Fibroblast of lung (primary cell): ENCODE measurements at places on chromosomes 16 and 17. TPM values are rescaled to one million over a fixed set of nuclear protein-coding genes. Genes with fewer than 3 reads are reported as not detected.
A peak's percentile ranks its signal among the peaks of the same experiment; 100 is the strongest.

PCGF2 gene
- total RNA-seq = 2.3 and 4.0 TPM in 2 replicates

NPIPA8 gene
- total RNA-seq = not detected in 2 replicates

TSC2 gene
- total RNA-seq = 35.7 and 46.6 TPM in 2 replicates

KRTAP4-6 gene
- total RNA-seq = not detected in 2 replicates

SLC35G6 gene
- total RNA-seq = not detected in 2 replicates

- peak; percentile 50 for DNase-seq
Observed at GRCh38 chr16:87178977-87179376, 138.2 kb downstream of the C16orf95 start.

GRCh38 chr16:87970186-87970585 lies 19.0 kb downstream of the BANP start:
- peak; percentile 36 for DNase-seq

DNA sequence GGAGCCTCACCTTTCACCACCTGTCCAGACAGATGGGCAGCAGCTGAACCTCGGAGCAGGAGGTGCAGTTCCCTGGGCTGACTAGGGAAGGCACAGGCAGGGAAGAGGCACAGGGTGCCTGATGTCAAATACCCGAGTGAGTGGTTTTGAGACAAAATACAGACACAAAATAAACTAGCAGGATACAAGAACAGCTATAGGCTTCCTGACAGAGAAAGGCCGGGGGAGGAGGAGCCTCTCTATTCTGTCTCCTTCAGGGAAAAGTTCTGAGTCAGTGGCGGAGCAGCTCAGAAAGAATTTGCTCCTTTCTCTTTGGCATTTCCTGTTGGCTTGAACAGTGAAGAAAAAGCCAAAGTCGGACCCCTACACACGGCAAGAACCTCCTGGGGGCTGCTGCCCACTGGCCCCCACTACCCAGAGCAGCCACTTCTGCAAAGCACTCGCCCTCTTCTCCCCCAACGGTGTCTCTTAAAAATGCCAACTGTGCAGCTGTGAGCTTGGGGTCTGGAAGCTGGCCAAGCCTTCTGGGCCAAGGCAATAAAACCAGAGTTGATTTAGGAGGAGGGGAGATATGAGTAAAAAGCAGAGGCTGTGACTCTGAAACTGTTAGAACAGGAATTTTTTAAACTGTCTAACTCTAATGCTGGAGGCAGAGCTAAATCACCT lies 14.4 kb upstream of the FAAP100 start:
- DNase-seq = peak; percentile 89

GRCh38 chr17:68768804-68769203 lies 167.6 kb upstream of the FAM20A start:
- DNase-seq = no peak

- DNase-seq = no peak
Observed at GRCh38 chr16:89567656-89568594, 7.4 kb downstream of the RPL13 start.

DNA sequence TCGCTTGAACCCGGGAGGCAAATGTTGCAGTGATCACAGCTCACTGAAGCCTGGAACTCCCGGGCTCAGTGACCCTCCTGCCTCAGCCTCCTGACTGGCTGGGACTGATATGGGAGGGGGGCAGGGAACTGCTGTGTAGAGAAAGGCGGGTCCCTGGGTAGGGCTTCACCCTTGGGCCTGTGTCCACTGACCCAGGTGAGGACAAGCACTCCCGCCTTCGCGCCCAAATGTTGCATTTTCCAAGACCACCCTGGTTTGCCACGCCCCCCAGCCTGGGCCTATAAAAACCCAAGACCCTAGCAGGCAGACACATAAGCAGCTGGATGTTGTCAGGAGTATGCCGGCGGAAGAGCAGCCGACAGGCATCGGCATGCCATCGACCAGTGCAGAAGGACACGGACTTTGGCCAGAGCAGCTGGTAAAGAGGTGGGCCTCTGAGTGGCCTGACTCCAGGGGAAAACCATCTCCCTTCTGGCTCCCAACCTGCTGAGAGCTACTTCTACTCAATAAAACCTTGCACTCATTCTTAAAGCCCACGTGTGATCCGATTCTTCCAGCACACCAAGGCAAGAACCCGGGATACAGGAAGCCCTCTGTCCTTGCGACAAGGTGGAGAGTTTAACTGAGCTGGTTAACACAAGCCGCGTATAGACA lies 19.1 kb downstream of the SMYD4 start:
- DNase-seq = no peak

ANKFN1 gene
- total RNA-seq = 0.26 TPM in 1 of 2 replicates, not detected in the other

DNA sequence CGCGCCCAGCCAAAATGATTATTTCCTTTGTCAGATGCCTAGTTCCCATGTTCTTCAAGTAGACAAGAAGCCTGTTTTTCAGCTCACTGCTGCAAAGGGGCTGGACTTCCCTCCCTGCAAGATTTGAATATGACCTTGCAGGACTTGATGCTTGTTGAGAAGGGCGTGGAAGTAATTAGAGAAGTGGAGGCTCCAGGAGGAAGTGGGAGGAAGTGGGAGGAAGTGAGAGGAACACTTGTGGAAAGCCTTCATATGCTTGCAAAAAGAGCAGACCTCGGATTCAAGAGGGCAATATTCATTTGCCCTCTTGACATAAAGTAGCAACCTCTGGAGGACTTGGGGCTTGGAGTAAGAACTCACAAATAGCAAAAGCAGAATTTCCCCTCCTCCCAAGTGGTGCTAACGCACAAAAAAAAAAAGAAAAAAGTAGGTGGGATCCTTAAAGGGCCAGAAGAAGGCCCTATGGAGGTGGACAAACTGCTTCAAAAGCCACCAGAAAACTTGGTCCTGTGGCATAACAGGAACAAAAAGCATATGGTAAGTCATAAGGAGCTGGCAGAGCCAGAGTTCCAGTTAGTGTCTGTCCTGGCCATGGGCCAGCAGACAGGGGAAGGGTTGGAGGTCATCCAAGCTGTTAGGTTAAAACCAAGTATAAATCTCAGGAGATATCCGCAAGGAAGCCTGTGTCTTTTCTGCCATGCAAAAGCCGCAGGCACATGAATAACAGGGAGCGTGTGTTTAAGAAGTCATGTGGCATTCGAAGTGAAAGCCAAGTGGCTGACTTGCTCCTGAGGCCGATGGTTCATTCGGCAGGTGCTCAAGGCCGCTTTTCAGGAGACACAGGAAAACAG lies 20.6 kb upstream of the PRKAR1A start:
- no peak for DNase-seq

DNA sequence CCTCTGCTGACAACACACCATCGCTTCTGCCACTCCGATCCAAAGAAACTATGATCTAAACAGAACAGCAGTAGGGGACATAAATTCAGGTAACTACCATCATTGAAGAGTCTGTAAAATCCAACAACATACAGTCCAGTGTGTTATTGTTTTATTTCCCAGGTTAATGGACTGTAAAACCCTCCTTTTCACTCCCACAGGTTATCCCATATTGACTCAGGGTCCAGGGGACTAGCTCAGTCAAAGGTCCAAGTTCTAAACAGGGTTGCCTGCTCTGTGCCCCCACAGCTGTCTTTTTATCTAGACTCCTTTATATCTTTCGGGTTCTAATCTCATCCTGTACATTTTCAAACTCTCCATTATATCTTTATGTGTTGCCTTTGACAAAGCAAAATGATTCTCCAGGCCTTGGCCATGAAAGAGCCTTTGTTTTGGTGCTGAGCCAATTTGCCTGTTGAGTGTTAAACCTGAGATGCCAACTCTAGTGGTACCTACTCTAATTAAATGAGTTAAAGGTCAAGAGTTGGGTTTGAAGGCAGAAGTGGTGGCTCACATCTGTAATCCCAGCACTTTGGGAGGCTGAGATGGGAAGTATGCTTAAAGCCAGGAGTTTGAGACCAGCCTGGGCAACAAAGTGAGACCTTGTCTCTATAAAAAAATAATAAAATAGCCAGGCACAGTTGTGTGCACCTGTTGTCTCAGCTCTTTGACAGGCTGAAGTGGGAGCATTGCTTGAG lies 80.5 kb downstream of the SNX11 start:
- no peak for DNase-seq

DNA sequence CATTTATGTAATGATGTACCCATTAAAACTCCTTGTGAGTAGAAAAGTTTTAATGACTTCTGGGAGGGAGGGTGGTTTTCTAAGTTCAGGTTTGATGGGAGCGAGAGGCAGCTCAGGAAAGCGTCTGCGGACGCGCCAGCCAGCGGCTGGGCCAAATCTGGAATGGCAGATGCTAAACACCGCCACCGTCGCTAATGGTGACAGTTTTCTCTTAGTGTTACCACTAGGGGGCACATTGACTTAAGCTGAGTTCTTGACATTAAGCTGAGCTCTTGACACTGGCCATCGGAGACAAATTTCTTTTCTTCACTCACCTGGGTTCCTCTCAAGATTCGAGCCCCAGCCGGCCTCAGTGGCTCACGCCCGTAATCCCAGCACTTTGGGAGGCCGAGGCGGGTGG lies 6.7 kb downstream of the TRPV1 start:
- DNase-seq = peak; percentile 8

DNA sequence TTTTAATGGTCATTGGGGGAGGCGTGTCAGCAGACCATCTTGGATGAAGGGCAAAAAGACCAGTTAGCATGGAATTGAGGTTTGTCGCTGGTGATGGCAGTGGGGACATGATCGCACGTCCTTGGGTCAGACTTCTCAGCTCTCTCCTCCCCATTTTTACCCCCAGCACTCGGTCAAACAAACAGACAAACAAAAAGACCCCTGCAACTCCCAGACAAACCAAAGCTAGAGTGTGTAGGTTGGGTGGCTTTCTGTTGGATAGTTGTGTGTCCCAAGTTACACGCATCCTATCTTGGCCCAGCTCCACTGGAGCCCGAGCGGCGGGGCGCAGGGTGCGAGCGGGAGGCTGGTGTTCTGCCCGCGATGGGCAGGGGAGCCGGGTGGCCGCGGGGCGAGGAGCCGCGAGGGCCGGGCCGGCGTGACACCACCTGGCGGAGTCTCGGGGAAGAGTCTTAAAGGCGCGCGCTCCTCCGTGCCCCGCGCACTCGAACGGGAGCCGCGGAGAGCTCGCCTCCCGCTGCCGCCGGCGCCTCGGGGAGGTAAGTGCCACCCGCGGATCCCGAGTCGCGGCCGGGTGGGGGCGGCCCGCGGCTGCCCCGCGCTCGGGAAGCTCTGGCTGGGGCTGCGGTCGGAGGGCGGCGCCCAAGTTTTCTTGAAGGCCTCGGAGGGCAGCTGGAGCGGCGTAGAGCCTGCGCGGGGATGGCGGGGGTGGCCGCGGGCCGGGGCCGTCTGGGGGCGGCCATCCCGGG lies 18.5 kb upstream of the NTN1 start:
- no peak for DNase-seq

- peak; percentile 57 for DNase-seq
Observed at GRCh38 chr16:86529160-86529559, 18.8 kb downstream of the FOXF1 start.

RHBDL3 gene
- 0.17 and 0.26 TPM in 2 replicates for total RNA-seq

DNA sequence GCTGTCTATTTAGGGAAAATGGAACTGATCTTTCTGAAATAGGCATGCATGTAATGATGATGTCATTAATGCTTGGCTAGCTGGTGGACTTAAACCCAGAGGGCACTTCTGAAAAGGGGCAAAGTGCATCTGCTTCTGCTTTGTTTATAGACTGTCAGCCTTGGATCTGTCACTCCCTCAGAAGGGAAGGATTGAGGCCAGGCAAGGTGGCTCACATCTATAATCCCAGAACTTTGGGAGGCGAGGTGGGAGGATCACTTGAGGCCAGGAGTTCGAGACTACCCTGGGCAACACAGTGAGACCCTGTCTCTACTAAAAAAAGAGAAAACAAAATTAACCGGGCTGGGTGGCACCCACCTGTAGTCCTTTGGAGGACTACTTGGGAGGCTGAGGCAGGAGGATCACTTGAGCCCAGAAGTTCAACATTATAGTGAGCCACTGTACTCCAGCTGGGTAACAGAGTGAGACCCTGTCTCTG lies 185.5 kb downstream of the WWOX start:
- no peak for DNase-seq
